ENCODE measurements at places on chromosomes 3 and 15.

GRCh38 chr3:72006631-72007556 is 221.9 kb upstream of the PROK2 start:
- no peak for DNase-seq

DNA sequence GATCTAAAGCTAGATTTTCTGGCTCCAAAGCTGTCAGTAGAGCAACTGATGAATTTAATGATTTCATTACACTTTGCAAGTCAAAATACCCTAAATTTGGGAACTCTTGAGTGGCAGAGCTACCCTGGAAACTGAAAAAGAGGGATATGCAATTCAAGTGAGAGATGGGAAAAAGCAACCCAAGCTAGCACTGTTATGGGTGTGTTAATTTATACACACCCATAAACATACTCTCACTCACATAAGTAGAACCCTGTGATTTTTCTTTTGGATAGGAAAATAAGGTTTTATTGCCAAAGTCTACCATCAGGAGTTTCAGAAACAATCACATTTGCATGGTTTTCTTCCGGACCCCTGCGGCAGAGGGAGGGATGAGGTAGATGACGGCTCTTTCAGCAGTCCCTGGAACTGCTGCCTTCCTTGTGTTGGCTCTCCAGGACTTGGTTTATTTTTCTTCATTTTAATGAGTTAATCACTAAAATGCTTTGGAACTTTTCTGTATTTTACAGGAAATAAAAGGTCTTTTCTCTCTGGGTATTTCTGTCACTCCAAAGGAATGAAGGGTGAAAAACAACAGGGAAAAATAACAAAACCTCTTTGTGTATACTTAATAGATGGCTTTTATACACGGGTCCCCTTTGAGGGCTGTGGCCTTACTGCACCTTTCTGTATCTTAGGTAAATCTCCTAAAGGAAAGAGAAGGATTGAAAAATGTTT is 63.8 kb downstream of the TTC23 start:
- DNase-seq = no peak

- no peak for DNase-seq
Observed at GRCh38 chr15:40466426-40467260, 4.1 kb upstream of the CHST14 start.

GRCh38 chr15:57962887-57963286 is 102.6 kb downstream of the ALDH1A2 start:
- DNase-seq = no peak

GRCh38 chr15:88615303-88616107 is 5.6 kb upstream of the AEN start:
- no peak for DNase-seq

GRCh38 chr15:25679492-25679891 is 183.6 kb downstream of the ATP10A start:
- DNase-seq = no peak
